NCI-H2081 treated with DMSO at 0.1 percent for 48 hours (cell line): ENCODE measurements at places on chromosomes 7 and 10.

- no peak for DNase-seq
Measured at GRCh38 chr10:58956926-58957325, 219.5 kb upstream of the PHYHIPL start.

GRCh38 chr7:130940326-130940725, 206.3 kb upstream of the KLF14 start:
- no peak for DNase-seq

GRCh38 chr10:3636356-3637181, 148.4 kb downstream of the KLF6 start:
- no peak for DNase-seq

GRCh38 chr7:146136357-146136875, 19.8 kb downstream of the CNTNAP2 start:
- no peak for DNase-seq

DNA sequence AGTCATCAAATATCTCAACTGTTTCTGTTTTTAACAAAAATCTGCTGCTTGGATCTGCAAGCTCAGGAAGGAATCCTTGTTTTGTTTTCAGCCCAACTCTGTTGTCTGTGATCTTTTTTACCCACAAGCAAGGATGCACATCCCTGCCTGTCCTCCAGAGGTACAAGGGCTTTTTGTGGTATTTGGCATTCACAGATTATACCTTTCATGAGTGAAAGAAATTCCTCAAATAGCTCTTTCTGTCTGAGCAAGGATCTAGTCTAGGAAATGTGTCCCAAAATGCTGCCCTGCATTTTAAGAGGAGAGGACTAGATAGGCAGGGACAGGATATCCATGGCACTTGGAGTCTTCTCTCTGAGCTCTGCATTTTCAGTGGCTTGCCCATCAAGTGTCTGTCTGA, 151.8 kb downstream of the BMPER start:
- no peak for DNase-seq

DNA sequence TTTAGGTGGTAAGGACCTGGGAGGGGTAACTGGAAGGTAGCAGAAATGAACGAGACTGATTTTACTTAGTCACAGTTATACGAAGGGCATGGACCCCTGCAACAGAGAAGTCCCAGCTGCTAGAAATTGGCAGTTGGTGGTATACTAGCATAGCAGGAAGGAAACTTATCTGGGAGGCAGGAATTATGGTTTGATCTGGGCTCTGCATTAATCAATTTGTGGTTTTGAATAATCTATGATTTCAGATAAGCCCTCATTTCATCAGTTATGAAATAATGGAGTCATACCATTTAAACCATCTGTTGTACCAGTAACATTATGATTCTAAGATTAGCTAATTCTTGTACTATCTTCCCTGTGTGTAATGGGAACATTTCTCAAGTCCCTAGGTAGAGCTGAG, 54.0 kb upstream of the TMEM229A start:
- no peak for DNase-seq

DNA sequence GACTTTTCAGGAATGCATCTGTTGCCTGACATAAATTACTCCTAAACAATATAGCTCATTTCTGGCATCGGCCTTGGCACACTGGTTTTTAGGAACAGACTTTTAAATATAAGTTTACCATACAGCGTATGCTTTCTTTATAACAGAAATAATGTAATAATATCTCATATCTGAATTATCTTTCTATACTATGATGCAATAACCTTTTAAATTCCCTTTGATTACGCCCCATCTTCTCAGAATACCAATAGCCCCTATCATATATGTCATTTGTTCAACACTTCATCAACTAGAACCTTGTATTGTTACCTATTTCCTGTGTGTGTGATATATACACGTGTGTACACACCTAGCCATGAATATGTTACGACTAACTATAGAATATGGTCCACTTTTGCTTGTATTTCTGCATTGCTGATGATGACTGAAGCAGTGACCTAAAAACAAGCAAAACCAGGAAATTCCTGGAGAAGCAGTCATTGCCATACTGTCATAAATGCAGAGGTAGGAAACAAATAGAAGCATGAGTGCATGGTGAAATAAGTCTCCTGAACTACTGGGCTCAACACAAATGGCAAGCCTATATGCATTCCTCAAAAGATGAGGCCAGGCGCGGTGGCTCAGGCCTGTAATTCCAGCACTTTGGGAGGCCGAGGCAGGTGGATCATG, 618.4 kb upstream of the NRP1 start:
- DNase-seq: no peak

DNA sequence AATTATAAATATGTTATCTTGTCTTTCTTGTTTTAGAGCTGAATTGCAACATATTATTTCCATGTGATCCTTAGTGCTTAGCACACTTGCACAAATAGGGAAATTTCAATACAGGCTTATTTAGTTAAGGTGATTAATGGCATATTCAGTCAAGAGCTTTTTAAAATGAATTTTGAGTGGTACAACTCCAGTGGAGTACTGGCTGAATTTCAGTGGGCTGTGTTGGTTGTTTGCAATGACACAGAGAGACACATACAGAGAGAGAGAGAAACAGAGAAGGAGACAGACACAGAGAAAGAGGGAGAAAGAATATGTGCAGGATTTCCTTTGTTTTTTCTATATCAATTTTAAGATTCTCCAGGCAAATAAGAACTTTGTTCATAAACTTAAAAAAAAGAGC, 766.9 kb downstream of the DNAJB9 start:
- no peak for DNase-seq

- DNase-seq: no peak
Measured at GRCh38 chr10:815338-816090, 116.0 kb downstream of the LARP4B start.

GRCh38 chr10:120266022-120266421, 191.0 kb upstream of the PLPP4 start:
- no peak for DNase-seq

DNA sequence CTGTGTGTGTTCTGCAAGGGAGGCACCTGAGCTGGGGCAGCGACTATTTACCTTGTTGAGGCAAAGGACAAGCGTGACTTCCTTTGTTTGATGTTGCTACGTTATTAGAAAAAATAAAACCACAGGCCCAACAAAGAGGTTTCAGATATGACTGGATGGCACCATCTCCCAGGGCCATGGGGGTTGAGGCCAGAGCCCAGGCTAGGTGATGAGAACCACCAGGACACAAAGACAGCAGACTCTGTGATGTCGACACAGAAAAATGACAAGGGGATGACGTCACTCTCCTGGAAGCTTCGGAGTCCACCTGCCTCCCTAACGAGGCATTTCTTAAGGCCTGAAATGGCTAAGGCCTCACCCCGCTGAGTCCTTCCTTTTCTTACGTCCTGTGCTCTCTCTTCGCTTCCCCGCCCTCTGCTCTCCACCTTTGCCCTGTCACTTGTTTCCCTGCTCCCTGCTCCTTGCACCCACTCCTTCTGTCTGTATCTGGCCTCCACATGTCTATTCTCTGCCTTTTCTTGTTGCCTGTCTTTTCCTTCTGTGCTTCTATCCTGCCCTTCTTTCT, 83.0 kb upstream of the ADRB1 start:
- DNase-seq: no peak

DNA sequence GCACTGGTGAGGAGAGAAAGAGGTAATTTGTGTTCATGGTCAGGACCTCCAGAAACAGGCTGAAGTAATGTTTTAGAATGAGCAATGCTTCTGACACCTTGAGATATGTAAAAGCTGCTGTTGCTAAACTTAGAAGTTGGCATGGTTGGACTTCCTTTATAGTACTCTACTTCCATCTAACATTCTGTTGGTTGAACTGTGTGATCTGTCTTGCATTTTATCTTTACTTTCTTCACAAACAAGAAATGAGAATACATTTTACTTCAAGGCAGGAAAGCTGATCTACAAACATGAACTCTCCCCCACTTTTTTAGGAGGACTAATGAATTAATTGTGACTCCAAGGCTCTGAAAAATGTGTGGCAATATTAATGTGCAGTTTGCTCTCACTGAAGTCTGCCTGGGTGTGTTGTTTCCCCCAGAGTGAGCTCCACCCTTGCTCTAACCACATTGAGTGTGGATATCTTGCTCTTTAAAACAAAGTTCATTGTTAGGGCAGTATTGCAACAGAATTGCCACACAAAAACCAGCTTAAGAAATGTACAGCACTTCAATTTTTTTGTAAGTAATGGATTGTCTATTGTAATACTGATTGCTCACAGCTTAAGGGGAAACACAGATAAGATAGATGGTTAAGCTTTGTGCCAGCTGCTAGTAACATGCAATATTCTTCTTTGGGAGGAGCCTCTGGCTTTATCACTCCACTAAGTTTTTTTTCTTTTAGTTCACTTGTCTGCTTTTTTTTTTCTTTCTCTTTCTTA, 69.0 kb downstream of the ADD3 start:
- no peak for DNase-seq

- no peak for DNase-seq
Measured at GRCh38 chr10:110762109-110762848, 109.4 kb upstream of the PDCD4 start.

GRCh38 chr7:22811746-22812280, 10.8 kb downstream of the TOMM7 start:
- DNase-seq: no peak

DNA sequence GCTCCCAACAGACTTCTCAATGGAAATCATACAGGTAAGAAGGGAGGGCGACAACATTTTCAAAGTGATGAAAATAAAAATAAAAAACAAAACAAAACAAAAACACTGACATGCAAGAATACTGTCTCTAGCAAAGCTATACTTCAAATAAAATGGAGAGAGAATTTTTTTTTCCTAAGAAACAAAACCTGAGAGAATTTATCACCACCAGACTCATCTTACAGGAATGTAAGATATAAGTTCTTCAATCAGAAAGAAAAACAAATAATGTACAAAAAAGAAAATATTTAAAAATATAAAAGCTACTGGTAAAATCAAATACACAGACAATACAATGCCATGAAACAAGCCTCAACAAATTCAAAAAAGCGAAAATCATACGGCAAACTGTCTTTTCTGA, 113.2 kb downstream of the NRBF2 start:
- no peak for DNase-seq
